Breast epithelium (tissue), 4 donors: ENCODE measurements at places on chromosomes 6 and 20. TPM values are rescaled to one million over a fixed set of nuclear protein-coding genes. Genes with fewer than 3 reads are reported as not detected.
A peak's percentile ranks its signal among the peaks of the same experiment; 100 is the strongest.

Gene VGLL2
- not detected for total RNA-seq

Gene LY6G6C
- not detected for total RNA-seq

Gene TMEM14A
- 16.5 TPM for total RNA-seq

Gene ACOT13
- total RNA-seq = 8.2 TPM

Gene ABHD16B
- not detected for total RNA-seq

Gene SLC17A2
- not detected for total RNA-seq

DNA sequence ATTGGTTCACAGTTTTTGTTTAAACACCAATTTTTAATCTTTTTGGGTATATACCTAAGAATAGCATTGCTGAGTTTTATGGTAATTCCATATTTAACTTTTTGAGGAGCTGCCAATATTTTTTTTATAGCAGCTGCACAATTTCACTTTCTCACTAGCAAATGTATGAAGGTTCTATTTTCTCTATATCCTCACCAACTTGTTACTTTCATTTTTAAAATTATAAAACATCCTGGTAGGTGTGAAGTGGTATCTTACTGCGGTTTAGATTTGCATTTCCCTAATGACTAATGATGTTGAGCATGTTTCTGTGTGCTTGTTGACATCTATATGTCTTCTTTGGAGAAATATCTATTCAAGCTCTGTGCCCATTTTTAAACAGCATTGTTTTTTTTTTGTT, 452.1 kb downstream of the GRIK2 start:
- no peak for DNase-seq
- no peak overlapping the region for H3K4me3 ChIP-seq
- no peak overlapping the region for H3K27ac ChIP-seq
- no peaks in the 10 kb centered on the region for H3K4me1 ChIP-seq

- H3K4me3 ChIP-seq = peak overlapping the region; percentile 2
- peaks cover 36% of the 10 kb centered on the region for H3K27me3 ChIP-seq
- no peak for DNase-seq
- H3K27ac ChIP-seq = no peak overlapping the region
- H3K36me3 ChIP-seq = no peaks in the 10 kb centered on the region
- H3K4me1 ChIP-seq = no peaks in the 10 kb centered on the region
Observed at GRCh38 chr20:25077610-25078169, 4.3 kb downstream of the VSX1 start.

GRCh38 chr6:90035047-90035723, 140.9 kb downstream of the GJA10 start:
- no peak overlapping the region for H3K27ac ChIP-seq
- no peaks in the 10 kb centered on the region for H3K4me1 ChIP-seq
- no peak for DNase-seq
- H3K36me3 ChIP-seq = no peaks in the 10 kb centered on the region
- H3K27me3 ChIP-seq = no peaks in the 10 kb centered on the region
- H3K4me3 ChIP-seq = no peak overlapping the region

GRCh38 chr20:50260479-50261221, 70.0 kb downstream of the CEBPB start:
- H3K27ac ChIP-seq = peak overlapping the region; percentile 68
- H3K27me3 ChIP-seq = no peaks in the 10 kb centered on the region
- peaks cover 14% of the 10 kb centered on the region for H3K4me1 ChIP-seq
- DNase-seq = no peak
- H3K4me3 ChIP-seq = no peak overlapping the region
- H3K36me3 ChIP-seq = no peaks in the 10 kb centered on the region

GRCh38 chr20:43923322-43923721, 8.7 kb downstream of the TOX2 start:
- DNase-seq = no peak
- H3K4me3 ChIP-seq = no peak overlapping the region
- H3K27ac ChIP-seq = no peak overlapping the region
- peaks cover 5% of the 10 kb centered on the region for H3K4me1 ChIP-seq
- no peaks in the 10 kb centered on the region for H3K36me3 ChIP-seq

- peak overlapping the region; percentile 73 for H3K27ac ChIP-seq
- peaks cover 11% of the 10 kb centered on the region for H3K4me1 ChIP-seq
- no peaks in the 10 kb centered on the region for H3K36me3 ChIP-seq
- no peaks in the 10 kb centered on the region for H3K27me3 ChIP-seq
- no peak for DNase-seq
- no peak overlapping the region for H3K4me3 ChIP-seq
Observed at GRCh38 chr20:19274412-19275015, 62.1 kb downstream of the SLC24A3 start.
